ENCODE measurements at places on chromosomes 1 and 21.

GRCh38 chr21:15617964-15618363 lies 111.8 kb upstream of the USP25 start:
- no peak for DNase-seq

- DNase-seq: no peak
Measured at GRCh38 chr1:147808025-147808424, 47.6 kb upstream of the GJA5 start.

DNA sequence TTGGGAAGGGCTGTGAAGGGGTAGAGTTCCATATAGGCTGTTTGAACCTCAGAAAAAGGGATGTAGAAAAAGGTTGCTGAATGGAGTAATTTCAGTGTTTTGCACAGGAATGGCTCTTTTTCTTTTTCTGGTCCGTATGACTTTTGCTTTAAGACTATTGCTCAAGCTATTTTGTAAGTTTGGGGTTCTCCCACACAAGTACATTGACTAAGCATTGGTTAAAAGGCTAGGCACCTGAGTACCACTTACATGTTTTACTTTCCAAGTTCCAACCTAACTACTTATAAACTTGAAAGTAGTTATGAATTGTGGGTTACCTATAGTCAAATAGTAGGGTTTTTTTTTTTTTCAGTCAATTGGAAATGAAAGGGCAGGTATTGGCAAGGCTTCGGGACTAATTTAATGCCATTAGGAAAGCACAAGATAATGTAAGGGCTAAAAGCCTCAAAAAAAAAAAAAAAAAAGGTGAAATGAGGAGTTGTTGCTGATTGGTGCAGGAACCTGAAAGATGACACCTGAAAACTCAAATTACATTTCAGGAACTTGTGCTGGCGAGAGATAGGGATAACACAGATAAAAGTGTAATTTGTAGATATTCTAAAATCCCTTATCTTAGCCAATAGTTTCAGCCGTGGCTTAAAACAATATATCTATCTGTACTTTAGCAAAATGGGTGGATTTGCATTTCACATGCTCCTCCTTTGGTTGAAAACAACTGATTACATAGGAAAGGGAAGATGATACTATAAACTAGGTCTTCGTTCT lies 209.5 kb downstream of the RPS6KC1 start:
- no peak for DNase-seq

DNA sequence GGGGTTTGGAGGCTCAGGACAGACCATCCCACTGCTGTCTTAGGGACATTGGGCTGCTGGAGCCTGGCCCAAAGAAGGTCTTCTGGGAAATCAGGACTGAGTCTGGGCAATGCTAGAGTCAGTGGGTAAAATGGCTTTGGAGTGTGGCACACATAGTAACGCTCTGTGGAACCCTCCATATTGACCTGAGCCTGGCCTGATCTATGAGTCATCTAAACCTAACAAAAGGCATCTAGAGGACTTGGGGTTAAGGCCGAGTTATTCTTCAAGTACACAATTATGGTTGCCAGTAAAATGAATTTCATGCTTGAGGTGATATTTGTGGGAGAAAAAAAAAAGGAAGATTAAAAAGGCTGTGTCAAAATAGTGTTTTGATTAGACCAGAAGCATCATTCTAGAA lies 77.7 kb downstream of the ST6GALNAC5 start:
- DNase-seq: no peak

DNA sequence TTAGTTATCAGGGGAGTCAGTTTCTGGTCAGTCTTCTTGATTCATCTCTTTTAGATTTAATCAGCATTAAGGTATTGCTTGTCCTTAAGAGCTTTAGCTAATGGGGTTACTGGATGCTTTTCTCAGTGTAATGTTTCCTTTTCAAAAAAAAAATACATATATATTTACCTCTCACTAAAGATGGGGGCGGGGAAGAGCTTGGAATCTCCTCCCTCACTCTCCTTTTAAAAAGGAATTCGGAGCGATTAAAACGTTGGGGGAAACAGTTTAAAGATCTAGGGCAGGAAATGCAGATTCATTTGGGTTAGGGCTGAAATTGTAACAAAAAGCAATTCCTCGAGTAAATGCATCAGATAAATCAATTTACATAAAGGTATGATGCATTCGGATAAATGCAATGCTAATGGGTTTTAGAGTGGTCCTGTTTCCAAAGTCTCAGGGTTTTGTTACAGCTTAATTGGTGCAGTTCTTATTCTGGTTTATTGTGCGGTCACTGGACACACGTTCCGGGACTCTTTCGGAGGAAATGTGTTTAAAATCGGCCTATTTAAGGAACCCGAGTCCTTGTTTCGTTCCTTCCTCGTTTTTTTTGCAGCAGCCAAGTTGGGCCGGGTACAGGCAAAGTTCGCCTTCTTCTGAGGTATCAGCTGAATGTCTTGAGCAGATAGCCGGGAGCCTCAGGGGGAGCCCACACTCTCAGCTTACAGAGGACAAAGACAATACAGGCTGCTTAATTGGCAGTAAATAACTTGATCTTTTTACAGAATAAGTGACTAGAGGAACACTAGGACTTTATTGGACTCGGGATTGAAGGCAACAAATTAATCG lies 1.6 kb downstream of the LMO4 start:
- peak; percentile 2 for DNase-seq

Data from stimulated activated CD4-positive, alpha-beta T cell treated with anti-CD3 and anti-CD28 coated beads, Interleukin-2, amount 100 ng/mL, for 24 hours (primary cell).